ENCODE measurements at places on chromosomes 3 and 15.

DNA sequence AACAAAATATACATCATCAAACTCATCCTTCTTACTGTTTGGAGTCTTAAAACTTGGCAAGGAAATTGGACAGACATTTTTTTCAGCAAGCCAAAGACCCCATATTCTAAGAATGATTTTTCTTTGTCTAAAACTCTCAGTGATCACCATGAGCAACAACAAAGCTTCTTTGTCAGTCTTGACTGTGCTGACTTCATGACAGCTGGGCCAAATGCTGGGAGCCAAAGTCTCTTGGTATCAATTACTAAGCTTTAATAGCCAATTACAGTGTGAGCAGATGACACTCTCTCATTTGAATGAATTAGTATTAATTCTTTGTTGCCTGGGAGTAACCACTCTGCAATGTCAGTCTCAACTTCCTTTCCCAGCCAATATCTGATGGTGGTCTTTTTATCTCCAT lies 48.1 kb upstream of the GK5 start:
- DNase-seq: no peak

DNA sequence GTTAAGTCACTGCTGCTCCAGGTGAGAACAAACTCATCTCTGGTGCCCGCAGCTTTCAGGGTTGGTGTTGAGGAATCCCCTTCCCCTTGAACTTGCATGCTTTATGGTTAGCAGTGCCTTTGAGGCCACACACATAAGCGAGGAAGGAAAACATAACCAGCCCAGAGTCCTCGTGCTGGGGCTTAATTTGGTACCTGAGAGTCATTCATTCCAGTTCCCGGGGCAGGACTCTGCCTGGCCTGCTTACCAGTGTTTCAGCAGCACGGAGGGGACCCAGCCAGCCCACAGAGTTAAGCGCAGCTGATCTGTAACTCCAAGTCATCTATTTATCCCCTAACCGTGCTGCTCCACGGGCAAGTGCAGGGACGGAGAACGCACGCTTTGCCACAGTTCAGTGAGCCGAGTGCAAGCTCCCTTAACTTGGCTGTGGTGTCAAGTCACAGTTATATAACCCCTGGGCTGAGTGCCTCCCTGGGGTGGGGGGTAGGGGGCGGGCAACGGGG lies 302.3 kb upstream of the ICE2 start:
- DNase-seq: no peak

GRCh38 chr3:167109746-167110145 lies 270.4 kb downstream of the ZBBX start:
- no peak for DNase-seq

DNA sequence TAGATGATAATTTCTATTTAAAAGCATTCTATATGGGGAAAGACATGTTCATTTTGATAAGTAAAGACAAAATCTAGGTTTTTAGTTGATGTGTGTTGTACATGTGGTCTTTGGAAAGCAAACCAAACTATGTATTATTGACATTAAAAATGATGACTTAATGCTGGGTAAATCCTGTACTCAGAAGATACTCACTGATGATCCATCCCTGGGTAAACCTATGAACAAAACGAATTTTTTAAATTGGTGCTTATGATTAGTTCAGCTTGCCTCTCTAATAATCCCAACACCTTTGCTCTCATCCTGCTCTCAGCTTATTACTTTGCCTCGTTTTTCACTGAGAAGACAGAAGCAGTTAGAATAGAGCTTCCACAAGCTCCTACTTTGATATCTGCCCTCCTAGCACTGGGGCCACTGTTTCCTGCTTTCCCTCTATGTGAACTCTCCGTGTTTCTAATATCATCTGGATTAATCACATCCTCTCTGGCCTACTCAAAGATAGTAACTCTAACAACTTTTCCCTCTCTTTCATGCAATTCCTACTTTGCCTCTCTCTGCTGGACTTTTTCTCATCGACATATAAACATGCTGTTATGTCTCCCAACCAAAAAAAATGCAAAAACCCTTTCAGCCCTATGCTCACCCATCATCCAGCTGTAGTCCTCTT lies 29.3 kb downstream of the RARRES1 start:
- DNase-seq: no peak

DNA sequence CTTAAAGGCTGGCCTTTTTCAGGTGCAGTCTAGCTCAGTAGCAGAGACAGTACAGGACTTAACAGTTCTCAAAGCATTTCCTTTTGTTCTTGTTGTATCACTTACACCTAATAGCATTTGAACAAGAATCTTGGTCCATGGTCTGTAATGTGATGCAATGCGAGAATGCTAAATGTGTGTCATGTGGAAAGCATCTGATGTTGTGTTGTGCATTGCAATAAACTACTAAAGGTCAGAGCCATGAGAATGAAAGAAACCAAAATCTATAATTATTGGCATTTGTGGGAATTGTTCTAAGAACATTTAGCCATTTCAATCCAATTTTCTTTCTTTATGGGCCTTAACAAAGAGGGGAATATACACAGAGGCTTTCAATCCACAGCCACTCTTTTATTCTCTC lies 324.5 kb upstream of the ROBO2 start:
- no peak for DNase-seq

DNA sequence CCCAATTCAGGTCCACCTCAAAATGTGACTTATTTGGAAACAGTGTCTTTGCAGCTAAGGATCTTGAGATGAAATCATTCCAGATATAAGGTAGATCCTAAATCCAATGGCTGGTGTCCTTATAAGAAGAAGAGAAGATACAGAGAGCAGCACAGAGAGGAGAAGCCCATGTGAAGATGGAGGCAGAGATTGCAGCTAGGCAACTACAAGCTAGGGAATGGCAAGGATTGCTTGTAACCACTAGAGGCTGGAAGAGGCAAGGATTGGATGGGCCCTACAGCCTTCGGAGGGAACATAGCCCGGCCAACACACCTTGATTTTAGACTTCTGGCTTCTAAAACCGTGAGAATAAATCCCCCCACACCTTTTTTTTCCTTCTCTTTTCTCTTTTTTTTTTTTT lies 38.5 kb downstream of the SYN2 start:
- DNase-seq: no peak

Measured in CD8-positive, alpha-beta memory T cell (primary cell).